ENCODE measurements at places on chromosomes 3 and 15. TPM values are rescaled to one million over a fixed set of nuclear protein-coding genes. Genes with fewer than 3 reads are reported as not detected.

DNA sequence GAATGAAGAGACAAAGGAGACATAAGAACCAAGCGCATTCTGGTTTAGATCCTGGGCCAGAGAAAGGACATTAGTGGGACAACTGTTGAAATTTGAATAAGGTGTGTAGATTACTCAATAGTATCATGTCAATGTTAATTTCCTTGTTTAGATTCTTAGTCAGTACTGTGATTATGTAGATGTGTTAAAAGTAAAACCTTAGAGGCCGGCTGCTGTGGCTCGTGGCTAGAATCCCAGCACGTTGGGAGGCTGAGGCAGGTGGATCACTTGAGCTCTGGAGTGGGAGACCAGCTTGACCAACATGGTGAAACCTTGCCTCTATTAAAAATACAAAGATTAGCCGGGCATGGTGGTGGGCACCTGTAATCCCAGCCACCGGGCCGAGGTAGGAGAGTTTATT is 26.7 kb downstream of the CYP8B1 start:
- no peak for DNase-seq

DNA sequence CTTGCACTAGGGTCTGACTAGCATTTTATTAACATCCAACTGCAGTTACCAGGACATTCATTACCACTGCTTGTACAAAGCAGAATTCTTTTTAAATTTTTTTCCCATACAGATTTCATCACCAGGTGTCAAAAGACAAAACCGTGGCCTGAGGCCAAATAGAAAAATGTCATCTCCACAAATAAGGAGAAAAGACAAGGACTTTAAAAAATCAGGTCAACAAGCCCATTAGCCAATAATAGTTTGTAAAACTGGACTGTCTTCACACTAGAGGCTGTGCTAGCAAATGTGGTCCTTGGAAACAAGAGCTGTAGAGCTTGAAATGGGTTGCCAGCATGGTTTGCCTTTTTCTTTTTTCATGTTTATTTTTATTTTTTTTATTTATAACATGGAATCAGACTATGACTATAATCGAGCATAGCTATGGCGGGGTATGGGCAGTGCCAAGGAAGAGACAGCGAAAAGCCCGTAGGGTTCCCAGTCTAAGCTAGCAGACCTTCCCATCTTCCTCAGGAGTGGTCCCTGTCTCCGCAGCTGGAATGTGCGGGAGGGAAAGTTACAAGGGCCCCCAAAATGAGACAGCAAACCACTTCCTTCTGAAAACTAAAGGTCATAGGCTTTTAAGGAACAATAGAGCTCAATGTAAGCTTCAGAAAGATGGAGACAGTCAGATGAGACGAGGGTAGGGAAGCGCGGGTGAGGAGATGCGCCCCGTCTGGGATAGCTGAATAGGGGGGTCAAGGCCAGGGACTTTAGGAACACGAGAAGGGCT is 1.5 kb downstream of the PTPN9 start:
- no peak for DNase-seq

GRCh38 chr3:81872566-81872965 is 111.1 kb upstream of the GBE1 start:
- no peak for DNase-seq

DNA sequence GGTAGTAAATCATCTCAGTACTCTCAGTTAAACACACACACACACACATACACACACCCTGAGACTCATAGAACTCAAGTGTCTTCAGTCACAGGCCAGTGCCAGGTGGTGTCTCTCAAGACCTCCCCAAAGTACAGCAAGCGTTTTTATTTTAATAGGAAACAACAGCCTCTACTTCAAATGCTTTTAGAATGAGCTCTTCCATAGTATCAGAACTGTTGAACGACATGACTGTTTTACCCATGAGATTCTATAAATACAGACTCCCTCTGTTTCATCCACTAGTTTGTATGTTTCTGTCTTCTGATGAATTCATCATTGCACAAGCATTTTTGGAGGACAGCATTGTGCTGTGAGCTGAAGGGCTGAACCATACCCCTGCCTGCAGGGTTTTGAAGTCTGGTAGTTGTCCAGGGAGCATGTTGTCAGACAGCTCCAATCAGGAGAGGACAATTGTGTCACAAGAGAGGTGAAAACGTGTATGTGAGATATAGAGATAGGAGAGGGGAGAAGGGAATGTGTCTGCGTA is 201.0 kb upstream of the BCL6 start:
- no peak for DNase-seq

GRCh38 chr3:139472380-139473010 is 3.8 kb downstream of the RBP2 start:
- DNase-seq, result no peak

DNA sequence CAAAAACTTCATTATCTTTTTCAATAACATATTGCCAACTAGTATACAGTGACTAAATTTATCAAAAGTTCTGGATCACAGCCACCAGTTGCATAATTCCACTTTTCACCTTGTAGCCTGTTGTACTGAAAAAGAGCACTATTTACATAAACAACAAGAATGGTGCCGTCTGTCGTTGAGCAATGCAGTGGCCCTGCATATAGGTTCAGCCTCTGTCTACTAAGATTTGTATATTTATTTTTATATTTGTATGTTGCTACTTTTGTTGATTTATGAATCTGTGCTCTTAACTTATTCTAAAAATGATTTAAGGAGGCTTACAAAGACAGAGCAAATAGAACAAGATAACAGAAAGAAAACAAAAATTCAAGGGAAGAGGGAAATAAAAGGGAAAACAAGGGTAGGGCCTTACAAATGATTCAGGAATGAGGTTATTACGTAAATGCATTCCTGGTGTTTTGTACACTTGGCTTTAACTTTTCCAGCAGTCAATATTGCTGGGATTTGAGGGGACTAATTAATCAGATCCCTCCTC is 257.6 kb upstream of the STT3B start:
- no peak for DNase-seq

- no peak for DNase-seq
These were observed 24.2 kb downstream of the PXYLP1 start for GRCh38 chr3:141255846-141256261.

DNA sequence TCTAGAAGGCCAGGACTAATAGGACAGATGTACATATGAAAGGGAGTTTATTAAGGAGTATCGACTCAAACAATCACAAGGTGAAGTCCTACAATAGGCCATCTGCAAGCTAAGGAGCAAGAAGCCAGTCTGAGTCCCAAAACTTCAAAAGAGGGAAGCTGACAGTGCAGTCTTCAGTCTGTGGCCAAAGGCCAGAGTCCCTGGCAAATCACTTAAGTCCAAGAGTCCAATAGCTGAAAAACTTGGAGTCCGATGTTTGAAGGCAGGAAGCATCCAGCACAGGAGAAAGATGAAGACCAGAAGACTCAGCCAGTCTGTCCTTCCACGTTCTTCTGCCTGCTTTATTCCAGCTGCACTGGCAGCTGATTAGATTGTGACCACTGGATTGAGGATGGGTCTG is 11.1 kb upstream of the CELF6 start:
- DNase-seq, result no peak

GRCh38 chr3:88364926-88365325 is 215.2 kb downstream of the C3orf38 start:
- no peak for DNase-seq

- DNase-seq, result no peak
These were observed 21.1 kb upstream of the IP6K2 start for GRCh38 chr3:48738144-48738536.

DNA sequence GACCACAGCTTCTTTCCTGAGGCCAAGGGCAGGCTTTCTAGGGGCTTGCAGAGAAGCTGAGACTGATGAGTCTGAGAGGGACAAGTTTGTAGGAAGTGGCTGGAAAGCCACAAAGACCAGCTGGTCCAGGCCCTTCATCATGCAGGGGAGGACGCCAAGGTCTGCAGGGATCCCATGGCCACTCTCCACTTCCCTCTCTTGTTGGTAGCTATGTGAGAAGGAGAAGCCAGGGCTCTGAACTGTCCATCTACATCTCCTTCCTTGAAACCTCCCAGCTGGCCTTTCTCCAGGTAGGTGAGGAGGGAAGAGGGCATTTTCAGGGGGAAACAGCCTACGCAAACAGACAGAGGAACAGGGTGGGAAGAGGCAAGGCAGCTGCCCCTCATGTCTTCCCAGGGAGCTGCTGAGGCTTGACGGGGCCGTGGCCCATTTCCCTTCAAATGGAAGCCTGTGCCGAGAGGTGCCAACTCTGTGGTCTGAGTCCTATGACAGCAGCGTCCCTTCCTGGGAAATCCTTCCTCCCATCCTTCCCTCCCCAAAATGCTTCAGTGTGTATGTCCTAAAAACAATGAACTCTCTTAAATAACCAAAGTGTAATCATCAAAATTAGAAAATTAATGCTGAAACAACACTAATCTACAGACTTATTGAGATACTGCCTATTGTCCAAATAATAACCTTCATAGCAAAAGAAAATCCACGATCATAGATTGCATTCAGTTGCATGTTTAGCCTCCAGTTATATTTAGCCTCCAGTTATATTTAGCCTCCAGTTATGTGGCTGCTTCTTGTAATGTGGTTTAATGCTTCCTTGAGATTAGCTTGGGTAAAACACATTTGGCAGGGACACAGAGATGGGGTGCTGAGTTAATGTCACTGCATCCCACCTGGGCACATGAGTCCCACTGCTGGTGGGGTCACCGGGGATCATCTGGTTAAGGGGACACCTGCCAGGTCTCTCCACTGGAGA is 36.0 kb downstream of the GNB5 start:
- DNase-seq, result no peak

DNA sequence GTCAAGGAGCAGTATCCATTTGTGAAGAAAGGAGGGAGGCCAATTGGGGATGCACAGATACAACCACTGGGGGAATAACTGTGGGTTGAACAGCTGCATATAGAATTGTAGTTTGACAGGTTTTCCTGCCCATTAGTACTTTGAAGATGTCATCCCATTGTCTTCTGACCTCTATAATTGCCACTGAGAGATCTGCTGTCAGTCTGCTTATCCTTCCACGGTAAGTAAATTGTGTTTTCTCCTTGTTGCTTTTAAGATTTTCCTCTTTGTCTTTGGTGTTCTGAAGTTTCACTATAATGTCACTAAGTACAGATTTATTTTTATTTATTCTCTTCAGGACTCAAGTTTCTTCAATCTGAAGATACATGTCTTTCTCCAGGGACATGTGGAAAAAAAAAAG is 56.6 kb downstream of the MOBP start:
- no peak for DNase-seq

GRCh38 chr3:139935016-139935865 is at the start of gene CLSTN2:
CLSTN2 (plus strand) TSS chr3:139935185.
- no peak for DNase-seq

GRCh38 chr15:70164156-70164900 is 66.6 kb upstream of the TLE3 start:
- no peak for DNase-seq

DNA sequence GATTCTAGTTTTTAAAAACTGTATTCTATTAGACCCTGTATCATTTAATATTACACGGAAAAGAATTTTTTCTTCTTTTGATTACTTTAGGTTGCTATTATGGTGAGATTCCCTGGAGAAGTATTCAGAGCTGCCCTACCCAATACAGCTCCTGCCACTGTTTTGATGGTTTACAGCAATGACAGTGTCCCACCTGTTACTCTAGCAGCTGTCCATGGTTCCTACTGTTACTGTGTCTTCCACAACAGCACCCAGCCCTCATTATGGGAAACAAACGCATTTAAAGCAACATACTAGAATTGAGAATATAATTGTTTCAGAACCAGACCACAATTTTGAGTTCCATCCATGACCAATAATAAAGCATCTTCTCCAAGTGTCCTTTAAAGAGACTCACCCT is 450.7 kb downstream of the SHQ1 start:
- DNase-seq, result no peak

DNA sequence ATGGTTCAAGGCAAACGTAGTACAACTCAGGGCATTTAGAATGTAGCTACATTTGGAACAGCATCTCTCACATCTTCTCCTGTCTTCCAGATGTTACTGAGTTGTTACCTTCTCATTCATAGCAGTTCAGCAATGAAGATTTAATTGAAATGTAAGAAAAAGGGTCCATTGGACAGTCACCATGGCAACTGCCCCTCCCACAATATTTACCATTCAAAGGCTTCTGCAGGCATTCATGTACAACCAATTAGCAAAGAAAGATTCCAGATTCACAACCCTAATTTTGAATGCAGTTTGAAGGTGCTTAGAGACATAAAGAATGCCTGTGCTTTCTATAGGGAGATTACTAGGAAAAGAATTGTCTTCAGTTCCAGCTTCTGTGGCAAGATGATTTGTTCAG is 22.2 kb downstream of the SCN11A start:
- no peak for DNase-seq

GRCh38 chr15:63371297-63371918 is 10.2 kb downstream of the CA12 start:
- DNase-seq, result no peak

GRCh38 chr3:9078561-9079240 is 115.4 kb upstream of the RAD18 start:
- DNase-seq, result no peak

GRCh38 chr3:150545419-150546225 is 674 bp downstream of the SERP1 start:
- DNase-seq, result peak; percentile 22

DNA sequence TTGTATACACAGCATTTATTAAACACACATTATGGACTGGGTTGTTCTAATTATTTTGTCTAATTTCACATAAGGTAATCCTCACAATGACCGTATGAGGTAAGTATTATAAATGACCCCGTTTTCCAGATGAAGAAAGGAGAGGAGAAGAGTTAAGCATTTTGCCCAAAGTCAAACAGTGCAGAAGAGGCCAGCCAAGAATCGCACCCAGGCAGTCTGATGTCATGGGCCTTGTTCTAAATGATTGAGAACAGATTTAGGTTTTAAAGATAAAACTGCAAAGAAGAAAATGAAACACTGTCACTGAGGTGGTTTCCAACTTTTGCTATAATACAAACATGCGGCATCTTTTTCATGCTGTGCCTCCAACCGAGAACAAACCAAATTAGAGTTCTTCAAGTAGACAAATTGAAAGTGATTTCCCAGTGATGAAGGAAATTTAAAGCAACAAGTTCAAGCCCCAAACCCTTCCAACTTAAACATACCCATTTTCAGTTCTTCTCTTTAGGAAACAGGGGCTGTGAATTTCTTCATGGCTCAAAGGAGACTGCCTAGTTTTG is 155.3 kb downstream of the THRB start:
- DNase-seq, result no peak

DNA sequence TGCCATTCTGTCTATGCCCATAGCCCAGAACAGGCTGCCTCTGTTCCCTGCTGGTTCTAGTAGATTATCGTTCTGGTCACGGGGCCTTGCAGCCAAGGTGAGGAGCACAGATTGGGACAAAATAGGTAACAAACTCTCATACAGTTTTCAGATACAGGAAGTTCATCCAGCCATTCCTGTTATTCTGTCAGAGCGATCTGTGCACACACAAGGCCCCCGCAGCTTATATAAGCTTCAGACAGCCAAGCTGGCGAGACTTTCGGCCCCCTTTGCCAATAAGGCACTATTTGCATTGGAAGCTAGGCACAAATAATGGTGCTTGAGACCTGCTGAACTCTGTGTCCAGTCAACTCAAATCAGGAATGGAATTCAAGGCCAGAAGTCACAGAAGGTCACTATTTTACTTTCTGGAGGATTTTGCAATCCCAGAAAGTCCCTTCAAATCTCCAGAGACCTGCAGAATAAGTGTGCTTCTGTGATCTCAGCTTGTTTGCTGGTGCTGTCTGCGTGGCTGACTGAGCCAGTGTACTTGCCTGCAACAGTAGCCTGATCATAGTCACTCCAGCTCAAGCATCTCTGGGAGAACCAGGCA is 69.4 kb downstream of the BFSP2 start:
- DNase-seq, result no peak

Gene ZNF660
- 0.35 TPM for total RNA-seq

Gene SERPINI2
- total RNA-seq, result not detected

Gene COL7A1
- total RNA-seq, result 0.93 TPM

Gene WDR93
- not detected for total RNA-seq

Gene ITPKA
- total RNA-seq, result 0.53 TPM

Gene ZPLD1
- total RNA-seq, result not detected

Gene C15orf62
- 0.44 TPM for total RNA-seq

Gene EFL1
- 22.1 TPM for total RNA-seq

Gene NKTR
- 58.2 TPM for total RNA-seq
